ENCODE measurements at places on chromosomes 6 and 20.

GRCh38 chr6:3081960-3082359, 13.7 kb downstream of the RIPK1 start:
- no peaks in the 10 kb centered on the region for H3K27me3 ChIP-seq
- no peaks in the 10 kb centered on the region for H3K4me1 ChIP-seq
- H3K36me3 ChIP-seq: peaks cover 17% of the 10 kb centered on the region
- DNase-seq: peak; percentile 17
- no peak overlapping the region for H3K27ac ChIP-seq

GRCh38 chr6:44621846-44622245, 234.3 kb downstream of the CDC5L start:
- no peak overlapping the region for H3K4me3 ChIP-seq
- no peak for DNase-seq

DNA sequence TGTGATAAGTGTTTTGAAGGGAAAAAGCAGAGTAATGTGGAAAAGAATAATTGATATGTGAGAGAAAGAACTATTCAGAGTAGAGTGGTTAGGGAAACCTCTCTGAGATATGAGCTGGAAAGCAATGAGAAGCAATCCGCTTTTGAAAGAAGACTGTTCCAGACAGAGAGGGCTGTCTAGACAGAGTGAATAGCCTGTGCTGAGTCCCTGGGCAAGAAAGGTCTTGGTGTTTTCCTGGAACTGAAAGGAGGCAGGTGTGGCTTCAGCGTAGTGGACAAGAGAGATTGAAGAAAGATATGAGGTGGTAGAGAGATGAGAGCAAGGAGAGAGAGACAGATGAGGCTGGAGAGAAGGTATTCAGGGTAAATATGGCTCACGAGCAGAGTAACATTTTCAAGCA, 190.8 kb downstream of the UBE3D start:
- no peak overlapping the region for H3K27ac ChIP-seq
- no peaks in the 10 kb centered on the region for H3K27me3 ChIP-seq
- no peaks in the 10 kb centered on the region for H3K36me3 ChIP-seq
- no peak for DNase-seq
- no peak overlapping the region for H3K4me3 ChIP-seq

DNA sequence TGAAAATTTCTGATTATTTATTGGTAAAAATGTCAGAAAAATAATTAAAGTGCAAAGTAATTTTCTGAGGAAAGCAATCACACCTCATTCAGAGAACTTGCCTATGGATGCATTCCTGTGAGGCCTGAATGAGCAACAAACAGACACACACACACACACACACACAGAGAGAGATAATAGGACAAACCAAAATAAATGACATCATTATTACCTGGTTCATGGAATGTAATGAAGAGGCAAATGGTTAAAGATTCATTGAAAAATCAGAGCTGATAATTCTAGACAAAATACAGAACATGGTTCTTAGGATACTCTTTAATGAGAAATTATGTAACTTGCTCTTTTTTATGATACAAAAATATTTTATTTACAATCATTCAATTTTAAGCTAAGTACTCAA, 490.6 kb upstream of the POU3F2 start:
- H3K27me3 ChIP-seq: no peaks in the 10 kb centered on the region
- no peak overlapping the region for H3K4me3 ChIP-seq
- H3K27ac ChIP-seq: no peak overlapping the region

GRCh38 chr20:43102394-43102793, 87.3 kb downstream of the PTPRT start:
- no peak overlapping the region for H3K4me3 ChIP-seq
- H3K36me3 ChIP-seq: no peaks in the 10 kb centered on the region
- H3K4me1 ChIP-seq: no peaks in the 10 kb centered on the region
- no peak overlapping the region for H3K27ac ChIP-seq
- no peak for DNase-seq

- H3K4me1 ChIP-seq: no peaks in the 10 kb centered on the region
- H3K27ac ChIP-seq: no peak overlapping the region
- H3K27me3 ChIP-seq: no peaks in the 10 kb centered on the region
- no peaks in the 10 kb centered on the region for H3K36me3 ChIP-seq
- no peak overlapping the region for H3K4me3 ChIP-seq
Observed at GRCh38 chr20:46240065-46240464, 68.2 kb downstream of the CDH22 start.

GRCh38 chr6:15627821-15628220, 35.0 kb downstream of the DTNBP1 start:
- H3K4me3 ChIP-seq: no peak overlapping the region
- H3K4me1 ChIP-seq: no peaks in the 10 kb centered on the region
- no peak overlapping the region for H3K27ac ChIP-seq
- no peak for DNase-seq
- no peaks in the 10 kb centered on the region for H3K27me3 ChIP-seq
- H3K36me3 ChIP-seq: peaks cover 3% of the 10 kb centered on the region

DNA sequence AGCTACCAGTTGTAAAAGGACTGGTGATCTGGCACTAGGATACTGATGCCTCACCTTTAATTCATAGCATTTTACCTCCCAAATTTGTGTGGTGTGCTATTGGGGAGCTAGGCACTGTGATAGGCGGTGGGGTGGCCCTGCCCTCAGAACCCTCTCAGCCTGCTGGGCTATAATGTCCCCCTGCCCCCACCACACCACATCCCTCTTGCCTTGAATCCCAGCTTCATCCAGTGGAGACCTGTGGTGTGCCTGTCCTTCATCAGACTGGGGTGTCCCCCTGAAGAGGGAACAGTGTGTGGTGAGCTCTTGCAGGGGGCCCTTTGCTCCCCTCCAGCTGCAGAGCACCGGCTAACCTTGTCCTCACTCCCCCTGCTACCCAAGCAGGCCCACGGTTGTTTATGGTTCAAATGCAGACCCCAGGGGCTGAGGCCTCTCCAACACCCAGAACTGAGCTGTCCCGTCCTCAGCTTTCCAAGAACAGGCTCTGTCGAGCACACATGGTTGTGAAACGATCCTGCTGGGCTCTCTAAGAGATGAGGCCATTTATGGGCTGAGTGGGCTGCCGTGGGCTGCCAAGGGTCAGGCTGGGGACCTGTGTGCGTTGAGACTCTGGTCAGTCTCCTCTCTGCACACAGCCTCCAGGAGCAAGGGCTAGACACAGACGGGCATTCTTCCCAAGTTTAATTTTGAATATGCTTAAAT, 26.9 kb upstream of the VEGFA start:
- H3K4me1 ChIP-seq: no peaks in the 10 kb centered on the region
- no peaks in the 10 kb centered on the region for H3K27me3 ChIP-seq
- H3K27ac ChIP-seq: no peak overlapping the region
- H3K36me3 ChIP-seq: no peaks in the 10 kb centered on the region
- DNase-seq: no peak

DNA sequence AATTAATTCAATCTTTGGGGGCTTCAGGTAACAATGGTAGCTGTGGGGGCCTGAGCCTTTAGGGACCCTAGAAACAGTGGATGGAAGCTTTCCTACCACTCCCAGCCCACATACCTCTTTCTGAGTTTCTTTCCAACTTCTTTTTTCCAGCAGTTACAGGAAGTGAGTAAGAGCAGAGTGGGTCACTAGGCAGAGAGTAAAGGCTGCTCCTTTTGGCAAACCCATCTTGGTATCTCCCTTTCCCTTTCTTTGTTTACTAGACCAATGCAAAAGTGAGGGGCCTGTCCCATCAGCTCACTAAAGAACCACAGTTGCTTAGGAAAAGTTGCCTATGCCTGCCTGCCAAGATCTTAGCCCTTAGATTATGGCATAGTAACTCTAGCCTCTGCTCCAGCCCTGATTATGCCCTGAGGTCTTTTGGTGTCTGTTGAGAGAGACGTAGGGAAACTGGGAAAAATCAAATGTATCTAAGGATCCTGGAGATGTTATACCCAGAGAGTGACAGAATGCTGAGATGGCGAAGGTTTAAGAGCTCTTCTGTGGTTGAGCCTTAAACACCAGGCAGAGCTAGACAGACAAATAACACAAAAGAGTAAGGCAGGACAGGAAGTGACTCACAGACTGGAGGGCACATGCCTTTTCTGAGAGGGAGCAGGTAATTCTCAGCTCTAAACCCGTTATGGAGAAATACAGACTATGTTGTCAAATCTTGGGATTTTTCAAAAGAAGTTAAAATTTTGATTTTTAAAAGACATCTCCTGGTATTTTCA, 31.3 kb downstream of the TRMT6 start:
- no peak overlapping the region for H3K4me3 ChIP-seq
- H3K27me3 ChIP-seq: no peaks in the 10 kb centered on the region
- H3K27ac ChIP-seq: peak overlapping the region; percentile 90
- H3K4me1 ChIP-seq: peaks cover 10% of the 10 kb centered on the region
- H3K36me3 ChIP-seq: no peaks in the 10 kb centered on the region

- peaks cover 12% of the 10 kb centered on the region for H3K4me1 ChIP-seq
- DNase-seq: peak; percentile 54
- no peaks in the 10 kb centered on the region for H3K27me3 ChIP-seq
- no peak overlapping the region for H3K4me3 ChIP-seq
- H3K27ac ChIP-seq: no peak overlapping the region
- H3K36me3 ChIP-seq: no peaks in the 10 kb centered on the region
Observed at GRCh38 chr6:12586721-12587480, 129.7 kb upstream of the PHACTR1 start.

- peak; percentile 92 for DNase-seq
- no peak overlapping the region for H3K4me3 ChIP-seq
- H3K4me1 ChIP-seq: peaks cover 16% of the 10 kb centered on the region
Observed at GRCh38 chr20:53334861-53335260, 258.8 kb downstream of the ZNF217 start.

- no peak overlapping the region for H3K27ac ChIP-seq
- H3K4me3 ChIP-seq: no peak overlapping the region
- DNase-seq: no peak
- no peaks in the 10 kb centered on the region for H3K36me3 ChIP-seq
- no peaks in the 10 kb centered on the region for H3K4me1 ChIP-seq
- H3K27me3 ChIP-seq: no peaks in the 10 kb centered on the region
Observed at GRCh38 chr6:80969439-80969838, 783.0 kb downstream of the TENT5A start.

DNA sequence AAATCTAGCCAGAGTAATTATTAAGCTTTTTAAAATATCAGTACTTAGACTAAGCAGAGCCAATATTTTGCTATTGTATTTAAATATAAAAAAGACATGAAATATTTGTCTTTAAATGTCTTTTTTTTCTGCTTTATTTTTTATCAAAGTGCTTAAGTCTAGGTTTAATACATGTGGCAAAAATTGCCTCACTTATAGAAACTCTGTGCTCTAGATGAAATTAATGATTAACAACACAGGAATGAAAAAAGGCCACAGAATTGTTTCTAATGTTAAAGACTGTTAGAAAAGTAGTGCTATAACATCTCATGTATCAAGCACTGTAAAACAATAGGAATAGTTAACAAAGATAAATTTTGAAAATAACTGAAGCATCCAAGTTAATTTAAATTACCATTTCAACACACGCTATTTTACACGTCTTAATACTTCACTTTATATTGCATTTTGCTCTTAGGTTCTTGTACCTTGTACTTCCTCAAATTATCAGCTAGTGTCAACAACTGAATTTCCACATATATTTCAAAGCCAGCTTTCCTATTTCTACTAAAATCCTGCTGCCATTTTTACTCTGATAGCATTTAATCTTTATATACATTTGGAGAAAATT, 1515.1 kb downstream of the HACE1 start:
- no peaks in the 10 kb centered on the region for H3K36me3 ChIP-seq
- H3K4me1 ChIP-seq: no peaks in the 10 kb centered on the region
- H3K4me3 ChIP-seq: no peak overlapping the region
- H3K27ac ChIP-seq: no peak overlapping the region

DNA sequence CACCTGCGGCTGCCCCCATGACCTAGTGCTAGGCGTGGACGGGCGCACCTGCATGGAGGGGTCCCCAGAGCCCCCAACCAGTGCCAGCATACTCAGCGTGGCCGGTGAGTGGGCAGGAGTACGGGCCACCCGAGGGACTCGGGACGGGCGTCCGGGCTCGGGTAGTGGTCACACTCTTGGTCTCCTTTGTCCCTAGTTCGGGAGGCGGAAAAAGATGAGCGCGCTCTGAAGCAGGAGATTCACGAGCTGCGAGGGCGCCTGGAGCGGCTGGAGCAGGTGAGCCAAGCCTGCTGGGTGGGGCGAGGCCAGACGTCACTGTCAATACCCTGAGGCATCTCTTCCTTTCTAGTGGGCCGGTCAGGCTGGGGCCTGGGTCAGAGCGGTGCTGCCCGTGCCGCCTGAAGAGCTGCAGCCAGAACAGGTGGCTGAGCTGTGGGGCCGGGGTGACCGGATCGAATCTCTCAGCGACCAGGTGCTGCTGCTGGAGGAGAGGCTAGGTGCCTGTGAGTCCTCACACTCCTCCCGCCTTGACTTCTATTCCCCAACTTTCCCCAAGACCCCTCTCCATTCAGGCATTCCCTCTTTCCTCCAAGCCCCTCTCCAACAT, 2.9 kb downstream of the EGFL8 start:
- H3K27ac ChIP-seq: no peak overlapping the region
- H3K27me3 ChIP-seq: no peaks in the 10 kb centered on the region
- no peak overlapping the region for H3K4me3 ChIP-seq
- peaks cover 5% of the 10 kb centered on the region for H3K4me1 ChIP-seq

DNA sequence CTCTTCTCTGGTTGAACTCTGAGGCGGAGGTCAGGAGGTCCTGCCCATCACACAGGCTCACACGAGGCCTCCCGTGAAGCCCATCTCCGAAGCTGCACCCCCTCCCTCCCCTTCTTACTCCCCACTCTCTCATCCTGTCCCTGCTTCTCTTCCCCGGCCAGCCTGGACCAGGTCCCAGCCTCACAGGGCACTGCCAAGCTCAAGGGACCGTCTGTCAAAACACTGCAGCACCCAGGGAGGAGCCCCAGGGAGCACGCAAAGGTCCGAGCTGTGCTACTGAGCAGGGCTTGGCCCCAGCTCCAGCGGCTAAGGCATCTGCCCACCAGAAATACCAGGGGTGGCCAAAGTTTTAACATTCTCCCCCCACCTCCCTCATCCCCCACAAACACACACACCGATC, 70.0 kb downstream of the PSMG4 start:
- H3K27me3 ChIP-seq: no peaks in the 10 kb centered on the region
- no peak overlapping the region for H3K4me3 ChIP-seq
- H3K36me3 ChIP-seq: no peaks in the 10 kb centered on the region
- no peak for DNase-seq
- H3K27ac ChIP-seq: no peak overlapping the region

DNA sequence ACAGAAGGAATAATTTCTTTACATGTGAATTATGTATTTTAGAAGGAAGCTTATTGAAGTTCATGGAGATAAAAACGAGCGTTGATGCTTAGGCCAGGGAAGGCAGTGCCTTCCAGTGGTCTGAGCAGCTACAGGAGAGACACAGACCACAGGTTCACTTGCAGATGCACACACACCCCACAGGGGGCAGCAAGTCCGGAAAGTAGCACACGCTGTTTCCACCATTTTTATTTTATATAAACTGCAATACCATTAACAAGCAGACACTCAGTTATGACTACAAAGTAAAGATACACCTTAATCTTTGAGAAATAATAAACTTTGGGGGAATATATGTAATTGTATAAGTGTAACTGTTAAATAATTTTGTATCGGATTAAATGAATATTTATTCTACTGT, 13.5 kb upstream of the DACT2 start:
- H3K4me1 ChIP-seq: peaks cover 2% of the 10 kb centered on the region
- H3K4me3 ChIP-seq: no peak overlapping the region
- no peaks in the 10 kb centered on the region for H3K36me3 ChIP-seq
- H3K27me3 ChIP-seq: no peaks in the 10 kb centered on the region
- DNase-seq: no peak

- no peaks in the 10 kb centered on the region for H3K36me3 ChIP-seq
- H3K27me3 ChIP-seq: no peaks in the 10 kb centered on the region
- no peak overlapping the region for H3K4me3 ChIP-seq
- DNase-seq: no peak
- no peaks in the 10 kb centered on the region for H3K4me1 ChIP-seq
Observed at GRCh38 chr6:98124171-98124570, 710.2 kb upstream of the POU3F2 start.

GRCh38 chr6:35736253-35736894, 458 bp upstream of the ARMC12 start:
- H3K27ac ChIP-seq: no peak overlapping the region
- H3K4me1 ChIP-seq: peaks cover 7% of the 10 kb centered on the region
- peak; percentile 37 for DNase-seq
- H3K36me3 ChIP-seq: no peaks in the 10 kb centered on the region
- H3K27me3 ChIP-seq: no peaks in the 10 kb centered on the region
